ENCODE measurements at places on chromosomes 1 and 21.

- no peak for DNase-seq
Observed at GRCh38 chr1:43947061-43947873, 517 bp downstream of the IPO13 start.

DNA sequence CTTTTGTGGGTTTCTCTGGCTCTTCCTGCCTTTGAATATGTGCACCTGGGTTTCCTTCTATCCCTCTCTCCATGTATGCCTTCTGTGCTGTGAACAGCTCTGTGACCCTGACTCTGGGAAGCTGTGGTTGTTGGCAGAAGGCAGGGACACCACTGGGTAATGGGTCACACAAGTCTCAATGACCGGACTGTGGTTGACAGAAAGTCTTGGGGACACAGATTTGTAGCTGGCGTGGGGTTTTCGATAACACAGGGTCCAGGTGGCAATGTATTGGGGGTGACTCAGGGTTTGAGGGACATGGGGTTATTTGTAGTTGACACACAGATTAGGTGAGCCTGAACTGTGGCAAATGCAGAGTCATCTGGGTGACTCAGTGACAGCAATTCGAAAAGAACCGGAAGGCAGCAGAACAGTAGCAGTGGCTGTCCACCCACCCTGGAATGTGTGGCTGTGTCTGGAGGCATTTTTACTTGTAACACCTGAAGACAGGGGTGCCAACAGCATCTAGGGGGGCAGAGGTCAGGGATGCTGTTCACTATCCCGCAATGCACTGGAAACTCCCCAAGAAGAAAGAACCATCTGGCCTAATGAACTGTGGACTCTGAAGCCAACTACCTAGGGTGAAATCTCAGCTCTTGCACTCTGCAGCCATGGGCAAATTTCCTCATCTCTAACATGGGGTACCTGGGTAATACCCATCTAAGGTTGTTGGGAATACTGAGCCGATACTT lies 13.0 kb upstream of the SLC6A9 start:
- no peak for DNase-seq

DNA sequence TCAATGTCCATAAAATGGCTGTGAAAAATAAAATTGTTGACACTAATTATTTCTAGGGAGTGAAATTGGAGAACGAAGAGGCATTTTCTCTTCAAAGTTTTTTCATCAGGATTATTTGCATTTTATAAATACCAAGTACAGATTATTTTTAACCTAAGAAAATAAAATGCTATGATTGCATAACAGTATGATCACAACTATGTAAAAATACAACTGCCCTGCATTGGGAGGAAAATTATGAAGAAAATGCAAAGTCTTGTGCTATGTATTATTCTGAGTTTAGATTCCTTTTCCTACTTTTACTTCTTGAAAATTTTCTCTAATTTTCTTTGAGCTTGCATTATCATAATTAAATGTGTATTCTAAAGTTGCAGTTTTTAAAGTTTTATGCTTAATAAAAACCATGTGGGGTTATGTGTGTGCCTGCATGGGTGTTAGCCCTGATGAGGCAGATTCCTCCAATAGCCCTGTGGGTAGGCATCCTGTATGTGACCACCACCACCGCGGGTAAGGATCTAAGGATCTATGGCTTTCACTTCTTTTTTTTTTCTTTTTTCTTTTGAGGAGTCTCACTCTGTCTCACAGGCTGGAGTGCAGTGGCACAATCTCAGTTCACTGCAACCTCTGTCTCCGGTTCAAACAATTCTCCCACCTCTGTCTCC lies 24.7 kb downstream of the STX6 start:
- no peak for DNase-seq

DNA sequence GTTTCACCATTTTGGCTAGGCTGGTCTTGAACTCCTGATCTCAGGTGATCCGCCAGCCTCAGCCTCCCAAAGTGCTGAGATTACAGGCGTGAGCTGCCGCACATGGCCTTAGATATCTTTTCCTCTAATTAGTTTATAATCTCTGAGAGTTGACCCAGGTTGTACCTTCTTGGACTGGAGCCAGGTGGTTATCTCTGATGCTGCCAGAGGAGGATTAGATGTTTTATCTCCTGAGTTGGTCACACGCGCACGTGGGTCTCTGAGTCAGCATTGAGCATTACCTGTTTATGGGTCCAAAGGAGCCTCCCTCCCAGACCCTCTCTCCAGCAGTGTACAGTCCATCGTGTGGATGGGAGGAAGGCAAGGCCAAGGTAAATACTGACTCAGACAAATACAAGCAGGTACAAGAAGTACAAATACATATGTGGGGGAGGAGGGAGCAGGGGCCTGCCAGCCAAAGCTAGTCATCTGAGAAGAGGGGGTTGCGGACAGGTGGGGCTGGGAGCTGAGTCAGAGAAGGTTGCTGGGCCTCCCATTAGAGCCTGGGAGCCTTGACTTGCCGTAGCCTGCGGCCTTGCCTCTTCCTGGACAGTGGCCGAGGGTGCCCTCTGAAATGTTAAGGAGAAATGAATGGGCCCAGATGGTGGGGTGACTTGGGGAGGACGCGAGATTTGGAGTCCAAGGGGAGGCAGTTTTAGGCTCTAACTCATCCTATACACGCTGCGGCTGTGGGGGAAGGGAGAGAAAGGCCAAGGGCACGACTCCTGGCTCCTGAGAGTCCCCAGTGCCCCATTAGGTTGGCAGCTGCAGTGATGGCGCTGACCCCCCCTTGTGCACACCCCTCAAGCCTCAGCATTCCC lies 13.1 kb downstream of the IL6R start:
- no peak for DNase-seq

DNA sequence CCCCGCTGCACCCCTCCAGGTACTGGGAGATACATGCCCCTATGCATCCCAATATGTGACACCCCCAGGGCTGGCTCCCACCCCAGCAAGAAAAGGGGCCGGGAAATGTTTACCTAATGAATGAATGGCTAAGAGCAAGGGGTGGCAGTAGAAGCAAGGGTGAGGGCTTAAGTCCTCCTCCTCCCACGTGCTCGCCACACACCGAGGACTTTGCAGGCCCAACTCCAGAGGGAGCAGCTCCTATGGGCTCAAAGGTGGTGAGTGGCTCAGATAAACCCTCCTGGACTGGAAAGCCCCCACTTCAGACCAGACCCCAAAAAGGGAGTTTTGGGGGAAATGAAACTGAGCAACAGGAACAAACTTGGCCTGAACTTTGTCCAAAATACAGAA lies 11.4 kb downstream of the SLC45A3 start:
- DNase-seq, result no peak

DNA sequence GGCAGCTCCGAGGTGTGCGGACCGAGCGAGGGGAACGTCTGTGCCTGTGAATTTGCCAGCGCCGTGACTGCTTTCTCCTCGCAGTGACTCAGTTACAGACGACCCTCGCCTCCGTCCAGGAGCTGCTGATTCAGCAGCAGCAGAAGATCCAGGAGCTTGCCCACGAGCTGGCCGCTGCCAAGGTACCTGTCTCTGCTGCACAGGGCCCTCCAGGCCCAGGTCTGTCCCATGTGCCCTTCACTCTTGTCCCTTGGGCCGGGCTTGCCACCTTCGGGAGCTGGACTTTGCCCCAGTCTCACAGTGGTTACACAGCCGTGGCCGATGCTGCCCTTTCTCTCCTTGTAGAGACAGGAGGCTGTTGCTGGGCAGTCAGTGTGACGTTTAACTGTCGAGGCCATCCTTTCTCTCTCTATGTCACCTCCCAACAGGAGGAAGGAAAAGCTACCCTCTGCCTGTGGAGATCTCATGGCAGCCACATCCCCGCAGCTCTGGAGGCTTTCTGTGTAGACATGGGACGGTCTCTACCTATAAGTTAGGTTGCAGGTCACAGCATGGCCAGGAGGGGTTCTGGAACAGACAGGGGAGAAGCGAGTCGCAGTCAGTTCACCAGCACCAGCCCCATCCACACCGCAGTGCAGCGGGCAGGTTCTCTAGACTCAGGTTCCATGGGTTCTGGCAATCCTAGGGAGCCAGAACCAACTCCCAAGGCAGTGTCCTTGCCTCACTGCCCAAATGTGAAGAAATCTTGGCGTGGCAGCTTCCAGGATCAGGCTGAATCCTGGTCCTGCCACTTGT lies 149.7 kb downstream of the PEX14 start:
- no peak for DNase-seq

DNA sequence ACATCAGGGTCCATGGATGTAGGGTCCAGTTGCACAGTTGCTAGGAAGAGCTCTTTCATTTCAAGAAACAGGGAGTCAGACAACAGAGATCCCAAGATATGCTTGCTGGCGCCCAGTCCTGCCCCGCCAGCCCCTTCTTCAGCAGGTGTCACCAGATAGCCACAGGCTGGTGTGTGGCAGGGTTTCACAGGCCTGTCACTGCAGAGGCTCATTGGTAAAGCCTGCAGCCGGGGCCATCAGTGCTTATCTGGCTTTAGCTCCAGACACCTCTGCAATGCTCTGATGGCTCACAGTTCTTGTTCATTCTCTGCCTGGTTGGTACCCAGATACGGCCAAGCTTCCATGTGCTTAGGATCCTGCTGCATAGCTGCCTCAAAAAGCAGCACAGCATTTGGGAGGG lies 12.4 kb upstream of the ZNF124 start:
- no peak for DNase-seq

DNA sequence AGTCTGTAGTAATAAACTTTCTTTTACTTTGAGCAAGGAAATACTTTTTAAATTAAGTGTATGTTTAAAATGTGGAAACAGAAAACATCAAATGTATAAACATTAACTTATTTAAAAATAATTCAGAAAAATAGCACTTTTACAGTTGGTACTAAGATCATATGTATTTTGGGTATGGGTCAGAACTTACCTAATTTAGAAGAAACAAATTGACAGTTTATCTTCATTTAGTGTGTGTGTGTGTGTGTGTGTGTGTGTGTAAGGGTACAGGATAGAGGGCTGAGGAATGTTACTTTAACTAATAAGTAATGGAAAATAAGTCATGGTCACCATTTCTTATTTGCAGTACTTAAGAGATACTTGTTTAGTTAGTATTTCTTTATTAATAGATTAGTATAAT lies 3.3 kb downstream of the MAN1A2 start:
- no peak for DNase-seq

DNA sequence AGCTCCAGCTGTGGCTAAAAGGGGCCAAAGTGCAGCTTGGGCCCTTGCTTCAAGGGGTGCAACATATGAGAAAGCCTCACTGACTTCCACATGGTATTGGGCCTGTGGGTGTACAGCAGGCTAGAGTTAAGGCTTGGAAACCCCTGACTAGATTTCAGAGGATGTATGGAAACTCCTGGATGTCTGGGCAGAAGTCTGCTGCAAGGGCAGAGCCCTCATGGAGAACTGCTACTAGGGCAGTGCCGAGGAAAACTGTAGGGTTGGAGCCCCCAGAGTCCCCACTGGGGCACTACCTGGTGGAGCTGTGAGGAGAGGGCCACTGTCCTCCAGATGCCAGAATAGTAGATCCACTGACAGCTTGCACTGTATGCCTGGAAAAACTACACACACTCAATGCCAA lies 69.5 kb downstream of the XCL2 start:
- no peak for DNase-seq

DNA sequence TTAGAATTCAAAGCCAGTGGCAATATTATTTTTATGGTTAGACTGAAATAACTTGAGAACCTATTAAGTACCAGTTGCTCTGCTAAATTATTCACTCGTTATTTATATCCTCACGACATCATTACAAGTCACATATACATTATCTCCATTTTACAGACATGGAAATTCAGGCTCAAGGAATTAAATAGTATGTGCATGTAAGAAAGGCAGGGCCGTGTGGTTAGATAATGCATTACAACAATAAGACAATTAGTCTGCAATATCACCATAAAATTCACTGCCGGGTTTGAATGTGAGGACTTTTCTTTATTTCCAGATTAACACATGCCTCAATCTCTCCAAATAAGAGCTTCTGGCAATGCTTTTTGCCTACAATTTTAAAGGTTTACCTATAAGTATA lies 523.4 kb downstream of the PTBP2 start:
- DNase-seq, result no peak

DNA sequence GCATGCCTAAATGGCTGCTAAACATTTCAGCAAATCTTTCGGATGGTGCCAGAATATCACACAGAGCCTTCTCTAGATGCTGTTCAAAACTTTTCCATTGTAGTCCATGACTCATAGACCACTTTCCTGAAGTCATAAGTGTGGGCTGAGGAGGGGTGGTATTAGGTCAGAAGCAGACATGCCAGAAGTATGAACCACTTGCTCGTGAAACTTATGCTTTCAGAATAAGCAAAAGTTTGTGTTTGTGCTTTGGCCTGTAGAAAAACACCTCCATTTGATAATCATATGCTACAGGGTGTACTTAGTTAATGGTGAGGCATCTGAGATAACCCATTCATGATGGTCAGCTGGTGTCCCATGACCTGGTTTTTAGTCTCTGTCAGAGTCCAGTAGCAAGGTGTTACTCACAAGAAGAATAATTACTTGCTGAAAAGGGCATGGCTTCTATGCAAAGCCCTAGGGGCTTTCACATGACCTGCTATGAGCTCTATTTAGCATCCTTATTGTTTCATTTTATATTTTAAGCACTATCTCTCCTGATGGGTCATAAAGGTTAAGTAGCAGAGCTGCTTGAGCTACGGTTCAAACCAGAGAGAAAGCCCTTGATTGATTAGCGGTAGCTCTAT lies 183.1 kb upstream of the IVNS1ABP start:
- no peak for DNase-seq

DNA sequence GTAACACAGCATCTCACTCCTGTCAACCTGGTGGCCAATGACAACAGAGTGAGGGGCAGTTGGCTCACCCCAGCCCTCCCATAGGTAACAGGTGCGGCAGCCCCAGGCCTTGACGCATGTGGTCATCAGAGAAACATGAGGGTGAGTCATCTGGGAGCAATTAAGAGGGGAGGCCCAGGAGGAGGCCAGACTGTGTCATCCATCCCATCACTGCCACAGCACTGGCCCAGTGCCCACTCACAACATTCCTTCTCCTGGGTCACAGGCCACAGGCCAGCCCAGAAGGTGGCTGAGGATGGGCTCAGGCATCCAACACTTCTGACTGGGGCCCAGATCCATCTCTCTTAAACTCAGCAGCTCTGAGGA lies 17.1 kb downstream of the TEX35 start:
- no peak for DNase-seq

DNA sequence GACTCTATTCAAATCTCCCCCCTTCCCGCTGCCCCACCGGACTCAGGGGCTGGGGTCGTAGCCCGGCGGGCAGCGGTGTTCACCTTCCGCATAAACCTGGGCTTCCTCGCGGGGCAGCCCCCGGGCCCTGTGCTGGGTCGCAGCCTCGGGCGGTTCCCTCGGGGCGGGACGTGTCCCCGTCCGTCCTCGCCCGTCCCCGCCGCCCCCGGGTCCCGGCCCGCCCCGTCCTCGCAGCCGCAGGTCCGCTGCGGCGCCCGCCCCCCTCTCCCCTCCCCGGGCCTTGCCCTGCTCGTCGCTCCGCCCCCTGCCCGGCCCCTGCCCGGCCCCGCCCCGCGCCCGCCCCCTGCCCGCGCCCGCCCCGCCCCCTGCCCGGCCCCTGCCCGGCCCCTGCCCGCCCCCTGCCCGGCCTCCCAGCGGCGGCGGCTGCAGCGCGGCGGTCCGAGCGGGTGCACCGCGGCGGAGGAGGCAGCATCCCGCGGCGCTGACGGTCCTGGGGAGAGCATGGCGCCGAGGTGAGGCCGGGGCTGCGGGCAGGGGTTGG lies at the start of gene COL18A1:
TSS of gene COL18A1 (plus strand) at position 436 of the 541 bp plus-strand sequence. CDS start at position 502, 66 bp downstream.
- DNase-seq, result no peak

- no peak for DNase-seq
Observed at GRCh38 chr1:182098301-182098700, 36.8 kb upstream of the ZNF648 start.

Measured in stimulated activated CD8-positive, alpha-beta memory T cell treated with anti-CD3 and anti-CD28 coated beads, Interleukin-4, amount 100 ng/mL, for 4 hours (primary cell).